ENCODE measurements at places on chromosomes 13 and 19.

DNA sequence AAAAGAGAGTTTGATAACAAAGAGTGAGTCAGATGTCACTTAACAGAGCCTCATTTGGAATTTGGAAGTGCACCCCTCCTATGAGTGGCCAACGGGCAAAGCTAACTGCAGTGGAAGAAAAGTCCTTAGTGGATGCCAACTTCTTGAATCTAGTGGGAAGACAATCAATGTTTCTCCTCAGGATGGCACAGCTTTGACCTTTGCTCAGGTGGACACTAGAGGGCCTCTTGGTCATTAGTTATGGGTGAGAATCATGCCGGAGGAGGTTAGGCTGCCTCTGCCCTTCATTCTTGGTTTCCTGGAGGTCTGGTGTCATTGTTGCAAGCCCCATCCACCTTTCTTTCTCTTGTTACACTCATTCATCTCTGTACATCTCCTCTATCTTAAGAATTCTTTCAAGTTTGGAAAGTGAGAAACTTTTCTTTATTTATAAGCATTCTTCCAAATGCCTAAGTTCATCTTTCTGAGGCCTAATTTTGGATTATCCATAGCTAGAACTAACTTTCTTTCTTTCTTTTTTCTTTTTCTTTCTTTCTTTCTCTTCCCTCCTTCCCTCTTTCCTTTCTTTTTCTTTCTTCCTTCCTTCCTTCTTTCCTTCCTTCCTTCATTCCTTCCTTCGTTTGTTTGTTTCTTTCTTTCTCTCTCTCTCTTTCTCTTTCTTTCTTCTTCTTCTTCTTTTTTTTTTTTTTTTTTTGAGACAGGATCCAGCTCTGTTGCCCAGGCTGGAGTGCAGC, 327.2 kb upstream of the TSHZ3 start:
- DNase-seq = peak; percentile 17

GRCh38 chr19:43638214-43638994, 1.2 kb downstream of the CADM4 start:
- DNase-seq = no peak

- DNase-seq = no peak
These were observed 34.2 kb upstream of the SERTM1 start for GRCh38 chr13:36639610-36640009.

- no peak for DNase-seq
These were observed 1.8 kb upstream of the RNF225 start for GRCh38 chr19:58393725-58394033.

DNA sequence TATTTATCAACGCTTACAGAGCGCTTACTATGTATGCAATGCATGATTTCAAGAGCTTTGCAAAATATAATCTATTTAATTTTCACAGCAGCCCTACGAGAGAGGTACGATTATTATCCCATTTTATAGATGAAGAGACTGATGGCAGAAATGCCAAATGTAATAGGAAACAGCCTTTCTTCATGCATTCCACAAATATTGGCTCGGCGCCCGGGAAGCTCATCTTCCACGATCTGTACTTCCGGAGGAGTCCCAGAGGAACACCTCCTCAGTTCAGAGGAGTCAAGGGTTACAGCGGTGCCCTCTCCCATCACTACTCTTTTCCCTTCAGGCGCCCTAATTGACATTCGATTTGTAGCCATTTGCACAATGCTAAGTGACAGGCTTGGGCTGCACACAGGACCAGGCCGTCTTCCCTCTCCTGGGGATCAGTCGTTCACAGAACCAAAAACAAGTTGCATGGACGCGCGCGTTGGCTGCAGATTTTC, 1.1 kb upstream of the ARHGAP35 start:
- no peak for DNase-seq

GRCh38 chr19:19081642-19082151, 17.9 kb downstream of the SLC25A42 start:
- no peak for DNase-seq

DNA sequence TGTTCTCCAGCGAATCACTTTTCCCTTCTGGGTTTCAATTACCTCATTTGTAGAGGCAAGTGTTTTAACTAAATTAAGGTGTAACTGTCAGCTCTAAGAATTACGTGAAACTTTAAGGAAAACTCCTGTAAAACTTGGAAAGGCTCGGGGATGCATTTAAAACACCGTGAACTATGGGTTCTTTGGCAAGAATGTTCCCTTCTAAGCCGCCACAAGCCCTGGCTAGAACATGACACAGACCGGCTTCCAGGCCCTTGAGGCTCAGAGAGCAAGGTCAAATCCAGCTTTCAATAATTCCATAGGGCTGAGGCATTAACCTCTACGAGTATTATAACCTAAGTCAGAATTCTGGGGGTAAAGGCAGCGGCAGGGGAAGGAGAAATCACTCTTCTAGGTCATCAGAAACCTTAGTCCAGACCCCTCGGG, 685 bp downstream of the VWA8 start:
- no peak for DNase-seq

DNA sequence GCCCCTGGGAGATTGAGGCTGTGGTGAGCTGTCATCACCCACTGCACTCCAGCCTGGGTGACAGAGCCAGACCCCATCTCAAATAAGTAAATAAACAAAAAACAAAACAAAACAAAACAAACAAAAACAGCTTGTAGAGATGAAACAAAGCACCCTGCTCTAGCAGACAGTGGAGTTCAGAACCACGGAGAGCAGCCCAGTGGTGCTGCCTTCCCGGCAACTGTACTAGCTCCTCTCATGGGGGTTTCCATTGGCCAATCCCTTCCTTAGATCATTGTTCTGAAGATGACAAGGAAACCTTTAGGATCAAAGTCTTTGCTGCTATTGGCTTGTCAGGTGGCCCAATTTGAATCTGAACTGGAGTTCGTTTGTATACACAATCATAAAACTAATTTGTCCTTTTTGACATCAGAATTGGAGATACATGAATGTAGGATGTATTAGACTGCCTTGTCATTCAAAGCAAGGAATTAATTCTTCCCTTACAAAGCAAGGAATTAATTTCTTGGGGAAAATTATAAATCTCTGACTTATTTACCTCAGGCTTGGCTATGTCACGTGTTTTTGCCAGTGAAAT, 19.7 kb upstream of the SYCN start:
- DNase-seq = no peak
